ENCODE measurements at places on chromosomes 11 and 22.
A peak's percentile ranks its signal among the peaks of the same experiment; 100 is the strongest.

GRCh38 chr11:76658231-76658630 lies 12.3 kb downstream of the LRRC32 start:
- no peak for DNase-seq

DNA sequence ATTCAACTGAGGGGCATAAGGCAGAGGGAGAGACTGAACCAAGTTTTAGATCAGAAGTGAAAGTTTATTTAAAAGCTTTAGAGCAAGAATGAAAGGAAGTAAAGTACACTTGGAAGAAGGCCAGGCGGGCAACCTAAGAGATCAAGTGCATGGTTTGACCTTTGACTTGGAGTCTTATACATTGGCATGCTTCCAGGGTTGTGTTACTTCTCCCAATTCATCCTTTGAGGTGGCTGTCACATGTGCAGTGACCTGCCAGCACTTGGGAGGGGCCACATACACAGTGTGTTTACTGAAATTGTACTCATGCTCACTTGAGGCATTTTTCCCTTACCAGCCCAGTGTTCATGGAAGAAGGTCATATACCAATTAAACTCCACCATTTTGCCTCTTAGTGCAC lies 30.4 kb downstream of the CYP2R1 start:
- DNase-seq = no peak

DNA sequence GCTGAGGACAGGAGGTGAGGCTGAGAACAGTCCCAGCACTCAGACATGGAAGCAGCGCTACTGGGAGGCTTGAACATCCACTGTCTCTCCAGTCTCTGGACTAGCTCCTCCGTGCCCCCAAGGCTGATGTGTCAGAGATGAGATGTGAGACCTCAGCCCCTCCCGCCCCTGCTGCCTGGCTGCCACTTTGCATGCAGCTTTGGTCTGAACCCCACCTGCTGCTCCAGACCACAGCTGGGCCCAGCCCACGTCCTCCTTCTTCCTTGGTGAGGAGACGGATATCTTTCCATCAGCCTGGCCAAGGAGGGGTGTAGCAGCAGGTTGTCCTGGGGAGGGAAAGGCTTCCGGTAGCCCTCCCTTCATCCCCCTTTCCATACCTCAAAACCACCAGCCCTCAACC lies 148.0 kb upstream of the B3GAT1 start:
- DNase-seq = no peak

GRCh38 chr11:119181677-119182412 lies 3.4 kb upstream of the NHERF4 start:
- DNase-seq = no peak

GRCh38 chr11:27701355-27702105 lies 1.3 kb upstream of the BDNF start:
- DNase-seq = peak; percentile 24

All from GM10248 (cell line).